ENCODE measurements at places on chromosomes 6 and 20.

- no peak for DNase-seq
Observed at GRCh38 chr6:150759483-150759882, 106.0 kb upstream of the MTHFD1L start.

- DNase-seq: peak; percentile 40
Observed at GRCh38 chr20:13430346-13431002, 208.3 kb downstream of the TASP1 start.

GRCh38 chr6:45448417-45449389, 71.0 kb upstream of the SUPT3H start:
- DNase-seq: no peak

- DNase-seq: peak; percentile 3
Observed at GRCh38 chr6:53647462-53648094, 18.0 kb downstream of the KLHL31 start.

DNA sequence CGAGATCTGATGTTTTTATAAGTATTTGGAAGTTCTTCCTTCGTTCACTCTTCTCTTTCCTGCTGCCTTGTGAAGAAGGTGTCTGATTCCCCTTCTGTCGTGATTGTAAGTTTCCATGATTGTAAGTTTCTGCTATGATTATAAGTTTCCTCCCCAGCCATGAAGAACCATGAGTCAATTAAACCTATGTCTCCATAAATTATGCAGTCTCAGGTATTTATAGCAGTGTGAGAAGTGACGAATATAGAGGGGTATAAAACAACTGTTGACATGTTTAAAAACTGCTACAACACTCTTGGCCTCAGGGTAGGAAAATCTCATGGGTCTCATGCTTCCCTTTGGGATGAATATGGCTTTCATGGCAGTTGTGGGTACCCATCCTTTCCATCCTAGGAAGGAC, 5.8 kb upstream of the WFDC2 start:
- no peak for DNase-seq

DNA sequence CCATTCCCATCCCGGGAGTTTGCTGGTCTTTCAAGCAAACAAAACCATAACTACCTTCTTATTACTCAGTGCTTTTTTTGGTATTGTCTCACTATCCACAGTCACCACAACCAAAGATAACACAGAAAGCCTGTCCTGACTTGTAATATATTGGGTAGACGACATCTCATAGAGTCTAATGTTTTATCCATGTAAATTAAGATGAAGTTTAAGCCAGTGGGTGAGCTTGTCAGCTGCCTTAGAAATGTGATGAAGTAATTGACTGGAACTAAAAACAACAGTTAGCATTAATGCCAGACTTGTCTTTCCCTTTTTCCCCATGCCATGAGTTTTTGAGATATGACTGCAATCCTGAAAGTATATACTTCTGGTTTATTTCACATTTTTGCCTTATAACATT, 282.7 kb upstream of the PRDM1 start:
- DNase-seq: no peak

DNA sequence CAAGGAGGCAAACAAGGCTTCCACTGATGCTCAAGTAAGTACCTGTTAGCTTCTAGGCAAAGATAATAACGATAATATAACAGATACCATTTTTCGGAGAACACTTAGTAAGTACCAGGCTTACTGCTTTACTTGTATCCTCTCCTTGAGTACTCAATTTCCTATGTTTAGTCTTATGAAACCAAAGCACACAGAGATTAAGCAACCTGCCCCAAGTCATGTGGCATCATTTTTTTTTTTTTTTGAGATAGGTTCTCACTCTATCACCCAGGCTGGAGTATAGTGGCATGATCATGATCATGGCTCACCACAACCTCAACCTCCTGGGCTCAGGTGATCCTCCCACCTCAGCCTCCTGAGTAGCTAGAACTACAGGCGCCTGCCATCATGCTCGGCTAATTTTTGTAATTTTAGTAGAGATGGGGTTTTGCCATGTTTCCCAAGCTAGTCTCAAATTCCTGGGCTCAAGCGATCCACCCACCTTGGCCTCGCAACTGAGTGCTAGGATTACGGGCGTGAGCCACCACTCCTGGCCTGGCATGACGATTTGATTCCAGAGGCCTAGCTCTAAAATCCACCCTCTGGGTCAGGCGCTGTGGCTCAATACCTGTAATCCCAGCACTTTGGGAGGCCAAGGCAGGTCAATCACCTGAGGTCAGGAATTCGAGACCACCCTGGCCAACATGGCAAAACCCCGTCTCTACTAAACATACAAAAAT, 14.0 kb downstream of the SPAG4 start:
- no peak for DNase-seq

- no peak for DNase-seq
Observed at GRCh38 chr6:7846966-7847818, 63.4 kb downstream of the TXNDC5 start.

GRCh38 chr6:148932208-148932607, 185.4 kb downstream of the UST start:
- DNase-seq: no peak

- peak; percentile 21 for DNase-seq
Observed at GRCh38 chr6:25404693-25405169, 125.6 kb downstream of the CARMIL1 start.

DNA sequence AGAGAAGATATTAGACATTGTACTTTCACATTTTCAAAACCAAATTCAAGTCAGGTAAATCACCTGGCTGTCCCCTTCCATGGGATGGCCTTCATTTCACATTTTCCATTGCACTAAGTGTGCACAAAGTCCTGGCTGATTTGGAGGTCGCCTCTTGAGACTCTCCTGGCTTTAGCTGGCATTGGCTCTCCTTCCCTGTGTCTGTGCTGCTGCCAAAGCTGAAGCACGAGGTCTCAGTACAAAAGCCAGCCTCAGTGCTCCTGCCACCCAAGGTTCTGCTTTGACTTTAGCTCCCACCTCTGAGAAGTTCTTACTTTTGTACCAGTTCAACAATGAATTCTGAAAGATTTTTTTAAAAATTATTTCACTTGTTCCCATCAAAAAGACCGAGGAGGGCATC, 289.2 kb upstream of the CNR1 start:
- no peak for DNase-seq

- no peak for DNase-seq
Observed at GRCh38 chr6:7819431-7820015, 91.1 kb downstream of the TXNDC5 start.

DNA sequence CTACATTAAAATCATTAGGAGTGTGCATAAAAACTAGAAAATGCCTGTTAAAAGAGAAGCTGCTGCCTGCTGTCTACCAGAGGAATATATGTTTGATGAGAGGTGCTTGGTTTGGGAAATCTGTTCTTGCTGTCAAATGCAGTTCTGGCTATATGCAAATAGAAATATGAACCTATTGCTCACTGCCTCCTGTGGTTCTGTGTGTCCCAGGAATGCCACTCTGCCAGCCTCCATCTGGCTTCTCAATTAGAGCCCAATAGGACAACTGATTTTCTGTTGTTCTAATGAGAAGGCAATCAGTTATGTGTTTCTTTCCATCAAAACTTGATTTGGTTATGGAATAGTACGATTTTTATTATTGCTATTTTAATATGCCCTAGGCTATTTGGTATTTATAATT, 759.7 kb downstream of the HDGFL1 start:
- no peak for DNase-seq

- DNase-seq: no peak
Observed at GRCh38 chr20:32158351-32158750, 48.8 kb downstream of the TM9SF4 start.

- DNase-seq: peak; percentile 47
Observed at GRCh38 chr6:150685860-150686259, 86.2 kb downstream of the PLEKHG1 start.

DNA sequence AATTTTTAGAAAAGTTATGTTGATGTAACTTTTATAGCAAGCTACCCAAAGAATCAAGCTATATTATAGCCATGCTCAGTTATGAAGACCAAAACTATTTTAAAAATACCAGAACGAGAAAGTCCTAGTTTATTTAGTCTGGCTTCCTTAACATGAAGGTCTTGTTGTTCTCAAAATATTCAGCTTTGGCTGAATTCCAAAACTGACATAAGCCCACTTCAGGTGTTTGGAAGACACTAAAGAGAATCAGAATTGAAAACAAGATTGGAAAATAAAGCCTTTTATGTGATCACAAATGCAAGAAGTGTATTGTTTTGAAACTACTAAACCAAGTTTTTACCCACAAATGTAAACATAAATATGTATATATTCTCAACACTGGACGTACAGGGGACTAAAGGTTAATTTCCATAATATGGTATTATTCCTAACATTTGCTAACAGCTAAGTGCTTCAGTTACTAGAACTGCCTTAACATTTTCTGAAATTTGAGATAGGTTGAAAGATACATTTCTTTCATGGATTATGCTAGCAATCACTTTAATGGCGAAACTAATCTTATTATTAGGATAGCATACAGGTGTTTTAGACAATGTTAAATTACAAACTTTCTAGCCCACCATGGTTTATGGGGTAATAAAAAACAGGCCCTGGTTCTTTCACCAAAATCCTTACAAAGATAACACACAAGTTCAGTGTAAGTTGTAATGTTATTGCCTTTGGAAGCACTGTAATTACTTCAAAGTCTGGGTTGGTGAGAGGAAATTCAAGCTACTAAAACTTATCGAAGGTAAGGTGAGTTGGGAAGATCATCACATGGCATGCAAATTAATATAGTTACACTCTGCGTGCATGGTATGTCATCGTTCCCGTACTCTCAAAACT, 1.6 kb downstream of the MAP3K5 start:
- DNase-seq: no peak

DNA sequence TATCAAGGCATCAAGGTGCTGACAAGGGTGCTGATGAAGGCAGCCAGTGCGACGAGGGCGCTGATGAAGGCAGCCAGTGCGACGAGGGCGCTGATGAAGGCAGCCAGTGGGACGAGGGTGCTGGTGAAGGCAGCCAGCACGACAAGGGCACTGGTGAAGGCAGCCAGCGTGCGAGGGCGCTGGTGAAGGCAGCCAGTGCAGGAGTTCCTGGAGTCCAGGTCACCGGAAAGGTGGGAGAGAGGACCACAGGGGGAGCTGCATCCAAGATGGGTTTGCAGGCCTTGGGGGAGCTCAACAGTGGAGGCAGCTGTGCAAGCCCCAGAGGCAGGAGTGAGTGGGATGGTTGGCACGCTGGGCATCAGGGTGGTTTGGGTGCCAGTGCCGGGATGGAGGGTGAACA, 176.3 kb downstream of the TBXT start:
- DNase-seq: no peak

GRCh38 chr6:145705561-145705960, 29.8 kb downstream of the EPM2A start:
- DNase-seq: no peak

DNA sequence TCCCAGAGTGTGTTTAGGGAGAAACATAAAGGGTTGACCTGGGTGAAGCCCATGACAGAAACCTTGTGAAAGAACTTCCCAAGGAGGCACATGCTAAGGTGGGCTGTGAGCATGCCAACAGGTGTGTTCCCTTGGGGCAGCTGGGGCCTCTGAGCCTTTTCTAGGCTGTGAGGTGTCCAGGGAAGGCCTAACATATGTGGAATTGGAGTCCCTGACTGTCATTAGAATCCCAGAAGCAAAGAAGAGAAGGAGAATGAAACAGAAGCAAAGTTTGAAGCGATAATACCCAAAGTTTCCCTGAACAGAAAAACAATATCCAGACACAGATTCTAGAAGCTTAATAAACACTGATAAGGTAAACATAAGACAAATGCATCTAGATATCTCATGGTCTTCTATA, 143.3 kb downstream of the CD83 start:
- DNase-seq: no peak

DNA sequence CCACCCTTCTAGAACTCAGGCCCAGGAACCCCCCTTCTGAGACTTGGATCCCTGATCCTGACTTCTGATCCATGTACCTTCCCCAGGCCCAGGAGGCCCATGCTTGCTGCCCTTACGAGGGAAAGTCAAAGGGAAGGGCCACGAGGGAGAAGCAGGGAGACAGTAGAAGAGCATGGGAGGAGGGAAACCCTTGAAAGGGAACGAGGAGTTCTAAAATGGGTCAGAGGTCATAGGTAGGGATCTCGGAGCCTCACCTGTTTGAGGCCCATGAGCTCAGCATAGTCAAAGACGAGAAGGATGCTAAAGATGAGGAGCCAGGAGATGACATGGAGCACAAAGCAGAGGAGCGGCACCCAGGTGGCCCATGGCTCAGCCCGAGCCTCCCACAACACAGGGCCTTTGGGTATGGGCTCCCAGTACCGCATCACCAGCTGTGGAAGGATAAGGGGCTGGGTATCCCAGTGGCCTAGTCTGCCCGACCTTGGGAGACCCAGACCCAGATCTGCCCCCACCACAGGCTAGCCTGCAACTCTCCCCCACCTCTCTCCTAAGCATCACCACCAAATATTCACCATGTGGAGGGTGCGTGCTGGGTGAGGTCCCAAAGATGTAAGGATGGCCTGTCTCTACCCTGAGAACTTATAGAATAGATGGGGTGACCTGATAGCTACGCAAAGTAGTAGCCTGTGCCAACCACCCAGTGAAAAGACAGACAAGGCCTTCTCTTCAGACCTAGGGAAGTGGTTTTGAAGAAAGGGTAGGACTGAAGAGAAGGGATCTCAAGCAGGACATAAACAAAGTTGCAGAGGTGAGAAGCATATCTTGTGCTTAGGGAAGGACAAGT, 1.5 kb downstream of the NRM start:
- no peak for DNase-seq

GRCh38 chr6:4491501-4492260, 284.5 kb upstream of the CDYL start:
- no peak for DNase-seq
